ENCODE measurements at places on chromosomes 2 and 18. TPM values are rescaled to one million over a fixed set of nuclear protein-coding genes. Genes with fewer than 3 reads are reported as not detected.
A peak's percentile ranks its signal among the peaks of the same experiment; 100 is the strongest.

MALL gene
- 2.7 TPM for total RNA-seq

DNA sequence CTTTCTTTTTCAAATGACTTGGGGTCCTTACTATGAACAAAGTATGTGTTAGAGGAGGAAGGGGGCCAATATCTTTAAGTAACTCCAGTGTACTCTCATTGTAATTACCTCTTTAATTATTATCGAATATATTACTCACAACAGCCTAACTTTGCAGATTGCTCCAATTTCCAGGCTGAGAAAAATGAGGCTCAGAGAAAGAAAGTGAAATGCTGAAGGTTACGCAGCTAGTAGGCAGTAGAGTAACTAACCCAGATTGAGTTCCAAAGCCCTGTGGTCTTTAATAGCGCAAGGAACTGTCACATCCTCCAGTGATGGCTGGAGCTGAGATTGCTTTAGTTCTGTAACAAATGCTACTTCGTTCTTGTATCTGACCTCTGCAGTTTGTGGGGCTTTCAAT is 2.2 kb upstream of the GYPC start:
- H3K4me3 ChIP-seq = no peak overlapping the region
- H3K36me3 ChIP-seq = no peaks in the 10 kb centered on the region
- peaks cover 11% of the 10 kb centered on the region for H3K4me1 ChIP-seq
- no peak overlapping the region for H3K27ac ChIP-seq

DNA sequence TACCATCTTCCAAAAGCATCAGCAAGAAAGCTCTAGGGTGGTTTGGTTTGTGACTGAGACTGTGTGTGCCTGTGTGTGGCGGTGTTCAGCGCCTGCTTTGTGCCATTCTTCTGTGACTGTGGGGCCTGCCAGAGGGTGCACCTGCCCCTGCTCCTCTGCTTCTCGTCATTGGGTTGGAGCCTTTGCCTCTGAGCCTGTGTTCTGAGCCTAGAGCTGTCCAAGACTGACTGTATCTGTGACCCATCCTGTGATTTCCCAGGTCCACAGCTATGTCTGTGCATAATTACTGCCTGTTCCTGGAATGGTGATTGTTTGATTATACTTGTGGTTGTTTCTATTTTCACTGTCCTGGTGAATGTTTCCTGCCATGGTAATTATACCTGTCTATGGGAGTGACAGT is 57.1 kb upstream of the KLHL29 start:
- H3K4me1 ChIP-seq = no peaks in the 10 kb centered on the region
- no peak overlapping the region for H3K27ac ChIP-seq
- no peak overlapping the region for H3K4me3 ChIP-seq
- peaks cover 10% of the 10 kb centered on the region for H3K27me3 ChIP-seq

GRCh38 chr2:105073591-105073990 is 35.7 kb downstream of the MRPS9 start:
- H3K4me1 ChIP-seq = no peaks in the 10 kb centered on the region
- H3K27me3 ChIP-seq = no peaks in the 10 kb centered on the region
- H3K4me3 ChIP-seq = no peak overlapping the region
- no peak overlapping the region for H3K27ac ChIP-seq

GRCh38 chr18:5057386-5058348 is 139.4 kb downstream of the AKAIN1 start:
- no peaks in the 10 kb centered on the region for H3K36me3 ChIP-seq
- no peak overlapping the region for H3K4me3 ChIP-seq
- DNase-seq = peak; percentile 88
